Naive thymus-derived CD8-positive, alpha-beta T cell (primary cell): ENCODE measurements at places on chromosomes 2 and 18. TPM values are rescaled to one million over a fixed set of nuclear protein-coding genes. Genes with fewer than 3 reads are reported as not detected.

Gene GULP1
- not detected for total RNA-seq

DNA sequence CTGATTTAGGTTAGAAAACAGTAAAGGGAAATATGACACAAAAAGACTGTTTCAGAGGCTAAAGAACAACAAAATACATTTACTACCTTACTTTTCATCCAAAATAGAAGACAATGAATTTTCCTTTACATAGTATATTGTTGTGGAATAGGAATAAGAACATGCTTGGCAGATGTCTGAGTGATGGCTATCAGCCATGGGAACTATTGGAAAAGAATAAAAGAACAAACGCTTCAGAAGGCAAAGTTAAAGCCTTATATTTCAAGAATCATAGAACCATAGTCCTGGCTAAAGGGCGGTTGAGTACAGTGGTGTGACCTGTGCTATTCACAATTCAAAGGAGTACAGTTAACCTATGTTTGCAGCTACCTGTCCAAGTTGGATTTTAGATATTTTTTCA, 73.9 kb upstream of the NRXN1 start:
- DNase-seq, result no peak
- H3K27ac ChIP-seq, result no peak overlapping the region
- H3K4me3 ChIP-seq, result no peak overlapping the region
- no peaks in the 10 kb centered on the region for H3K36me3 ChIP-seq
- H3K27me3 ChIP-seq, result peaks cover 5% of the 10 kb centered on the region

DNA sequence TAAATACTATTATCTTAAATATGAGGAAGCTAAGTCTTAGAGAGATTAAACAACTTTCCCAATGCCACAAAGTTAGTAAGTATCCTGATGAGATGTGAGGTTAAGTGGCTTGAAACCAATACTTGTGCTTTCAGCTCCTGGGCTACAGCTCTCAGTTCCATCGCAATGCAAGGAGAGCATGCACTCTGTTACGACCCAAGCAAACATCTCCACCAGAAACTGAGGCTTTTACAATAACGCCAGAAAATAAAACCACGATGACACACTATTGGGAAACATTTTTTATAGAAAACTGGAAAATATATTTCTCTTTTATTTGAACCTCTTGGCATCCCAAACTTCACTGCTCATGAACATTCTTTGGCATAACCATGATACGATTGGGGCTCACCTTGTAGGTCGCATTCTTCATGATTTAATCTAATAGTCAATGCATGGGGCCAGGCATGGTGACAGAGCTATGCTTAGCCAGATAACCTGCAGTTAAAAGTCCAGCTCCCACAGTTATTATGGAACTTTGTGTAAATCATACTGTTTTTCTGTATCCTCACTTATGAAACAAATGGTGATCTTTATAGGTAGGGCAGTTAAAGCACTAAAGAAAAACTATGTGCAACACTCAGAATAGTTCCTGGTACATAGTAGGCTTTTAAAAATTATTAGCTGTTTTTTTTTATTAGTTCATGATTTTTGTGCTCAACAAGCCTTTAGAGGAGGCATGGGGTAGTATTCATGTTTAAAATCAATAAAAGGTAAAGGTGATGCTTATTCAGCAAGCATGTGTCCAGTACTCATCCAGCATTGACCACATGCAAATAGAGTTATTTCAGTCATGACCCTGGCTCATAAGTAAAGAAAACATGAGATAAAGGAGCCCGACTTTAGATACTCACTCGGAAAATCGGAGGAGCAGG, 238.3 kb upstream of the TRIB2 start:
- H3K4me1 ChIP-seq, result no peaks in the 10 kb centered on the region
- H3K27me3 ChIP-seq, result no peaks in the 10 kb centered on the region
- H3K4me3 ChIP-seq, result no peak overlapping the region

- H3K4me3 ChIP-seq, result no peak overlapping the region
- DNase-seq, result no peak
- H3K27ac ChIP-seq, result no peak overlapping the region
Observed at GRCh38 chr2:133163111-133163510, 405.2 kb downstream of the NCKAP5 start.
